Activated CD4-positive, alpha-beta T cell treated with anti-CD3 and anti-CD28 coated beads, Interleukin-2, amount 10 ng/mL, durations not matched to agents 24 days and 14 days (primary cell): ENCODE measurements at places on chromosomes 3 and 15.

- no peak overlapping the region for H3K27ac ChIP-seq
- H3K4me1 ChIP-seq: peaks cover 34% of the 10 kb centered on the region
- H3K27me3 ChIP-seq: peaks cover 38% of the 10 kb centered on the region
These were observed 216.1 kb downstream of the SV2B start for GRCh38 chr15:91316126-91316525.

DNA sequence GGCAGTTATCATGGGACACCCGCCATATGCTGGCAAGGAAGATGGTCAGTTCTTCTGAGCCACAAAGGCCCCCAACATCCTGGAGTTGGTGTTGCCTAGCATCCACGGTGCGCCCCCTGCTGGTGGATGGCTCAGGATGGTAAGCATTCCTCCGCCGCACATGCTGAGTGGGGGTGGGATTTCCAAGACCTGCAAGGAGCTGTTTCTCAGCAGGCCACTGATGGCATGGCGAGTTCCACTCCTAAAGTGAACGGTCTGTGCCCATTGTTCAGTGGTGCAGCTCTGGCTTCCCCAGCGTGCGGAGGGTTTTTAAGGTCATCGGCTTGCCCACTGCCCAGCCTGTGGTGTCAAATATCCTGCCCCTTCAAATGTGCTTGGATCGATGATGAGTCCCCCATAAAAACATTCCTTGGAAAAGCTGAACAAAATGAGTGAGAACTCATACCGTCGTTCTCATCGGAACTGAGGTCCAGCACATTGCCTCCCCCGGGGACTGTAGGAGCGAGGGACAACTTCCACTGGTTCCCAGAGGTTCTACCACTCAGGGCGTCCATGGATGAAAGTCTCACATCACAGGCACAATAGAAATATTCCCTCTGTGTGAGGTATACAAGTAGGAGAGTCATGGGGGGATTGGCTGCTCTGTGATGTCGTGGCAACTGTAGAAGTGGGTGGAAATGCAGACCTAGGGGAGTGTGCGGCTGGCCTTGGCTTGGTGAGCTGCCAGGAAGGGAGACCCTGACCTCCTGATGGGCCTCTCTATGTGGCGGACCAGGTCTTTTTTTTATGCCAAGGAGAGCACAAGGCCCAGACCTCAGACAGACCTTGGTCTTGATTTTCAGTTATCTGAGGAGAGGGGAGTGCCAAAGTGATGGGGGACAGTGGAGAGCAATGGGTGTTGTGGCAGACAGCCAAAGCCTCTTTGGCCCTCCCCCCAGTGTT, 102.0 kb downstream of the SNRPN start:
- peaks cover 78% of the 10 kb centered on the region for H3K36me3 ChIP-seq
- H3K4me3 ChIP-seq: no peak overlapping the region
- H3K4me1 ChIP-seq: no peaks in the 10 kb centered on the region
- DNase-seq: no peak
- H3K27ac ChIP-seq: no peak overlapping the region

DNA sequence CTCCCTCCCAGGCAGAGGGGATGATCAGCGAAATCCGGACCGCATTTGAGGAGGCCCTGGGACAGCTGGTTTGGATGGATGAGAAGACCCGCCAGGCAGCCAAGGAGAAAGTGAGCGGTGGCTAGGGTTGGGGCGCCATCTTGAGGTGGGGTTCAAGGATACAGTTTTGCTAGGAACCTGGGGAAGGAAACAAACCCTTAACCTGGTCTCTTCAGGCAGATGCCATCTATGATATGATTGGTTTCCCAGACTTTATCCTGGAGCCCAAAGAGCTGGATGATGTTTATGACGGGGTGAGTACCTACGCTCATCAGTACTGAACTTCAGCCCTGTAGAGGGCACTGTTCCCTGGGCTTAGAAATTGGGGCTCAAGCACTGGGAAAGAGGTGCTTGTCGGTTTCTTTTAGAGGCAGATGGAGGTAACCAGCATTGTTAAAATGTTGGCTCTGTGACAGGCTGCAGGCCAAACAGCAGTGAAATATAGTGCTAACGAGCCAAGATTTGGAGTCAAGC, 9.6 kb upstream of the PSMD2 start:
- H3K27ac ChIP-seq: no peak overlapping the region
- H3K4me3 ChIP-seq: no peak overlapping the region
- H3K27me3 ChIP-seq: peaks cover 15% of the 10 kb centered on the region
- DNase-seq: peak; percentile 89
- no peaks in the 10 kb centered on the region for H3K36me3 ChIP-seq

DNA sequence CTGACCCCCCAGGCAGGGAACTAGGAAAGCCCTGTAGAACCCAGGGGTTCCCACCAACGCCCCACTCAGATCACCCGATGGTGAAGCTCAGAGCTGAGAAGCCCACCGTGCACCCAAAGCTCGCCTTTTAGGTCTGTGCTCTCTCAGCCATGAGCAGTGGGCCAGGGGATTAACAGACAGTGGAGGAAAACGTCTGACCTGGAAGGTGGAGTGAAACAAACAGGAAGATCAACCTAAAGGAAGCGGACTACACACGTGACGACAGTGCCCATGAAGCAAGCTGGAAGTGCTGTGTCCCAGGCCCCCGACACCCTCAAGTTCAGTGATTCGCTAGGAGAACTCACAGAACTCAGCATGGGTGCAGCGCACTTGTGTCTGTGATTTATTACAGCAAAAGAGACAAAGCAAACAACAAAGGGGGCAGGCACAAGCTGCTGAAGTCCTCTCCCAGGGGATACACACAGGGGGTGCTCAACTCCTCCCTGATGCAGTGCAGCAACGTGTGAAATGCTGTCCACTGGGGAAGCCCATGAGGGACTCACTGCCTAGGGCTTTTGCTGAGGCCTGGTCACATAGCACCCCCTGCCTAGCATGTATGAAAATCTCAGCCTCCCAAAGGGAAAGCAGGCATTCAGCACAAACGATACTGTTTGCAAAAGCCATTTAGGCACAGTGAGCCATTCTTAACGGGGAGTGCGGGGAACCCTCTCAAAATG, 43.5 kb downstream of the CFAP92 start:
- H3K36me3 ChIP-seq: no peaks in the 10 kb centered on the region
- no peaks in the 10 kb centered on the region for H3K4me1 ChIP-seq
- no peak overlapping the region for H3K27ac ChIP-seq
- no peak overlapping the region for H3K4me3 ChIP-seq

GRCh38 chr3:57283334-57283733, 9.2 kb downstream of the ASB14 start:
- no peak overlapping the region for H3K4me3 ChIP-seq
- no peaks in the 10 kb centered on the region for H3K4me1 ChIP-seq
- H3K27me3 ChIP-seq: peaks cover 2% of the 10 kb centered on the region
- no peak overlapping the region for H3K27ac ChIP-seq

GRCh38 chr3:102081572-102082289, 232.4 kb downstream of the NFKBIZ start:
- no peak for DNase-seq
- no peak overlapping the region for H3K4me3 ChIP-seq
- peaks cover 30% of the 10 kb centered on the region for H3K4me1 ChIP-seq

DNA sequence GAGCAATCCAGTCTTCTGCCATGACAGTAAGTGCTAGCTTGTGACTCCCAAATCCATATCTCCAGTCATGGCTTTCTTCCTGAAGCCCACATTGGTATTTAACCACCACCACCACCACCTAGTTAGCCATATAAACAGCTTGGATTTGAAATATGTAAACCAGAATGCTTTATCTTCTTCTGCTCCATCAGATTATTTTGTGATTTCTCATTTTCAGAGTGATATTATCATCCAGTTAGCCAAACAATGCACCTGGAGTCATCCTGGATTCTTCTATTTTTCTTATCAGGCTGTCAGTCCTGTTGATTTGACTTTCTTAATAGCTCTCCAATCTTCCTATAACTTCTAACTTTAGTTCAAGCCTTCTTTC, 124.3 kb upstream of the PTX3 start:
- H3K4me3 ChIP-seq: no peak overlapping the region
- no peaks in the 10 kb centered on the region for H3K27me3 ChIP-seq
- no peak for DNase-seq
- H3K4me1 ChIP-seq: no peaks in the 10 kb centered on the region
- no peaks in the 10 kb centered on the region for H3K36me3 ChIP-seq

GRCh38 chr3:60013241-60013640, 963.4 kb upstream of the CFAP20DC start:
- no peak for DNase-seq
- no peaks in the 10 kb centered on the region for H3K27me3 ChIP-seq
- peaks cover 41% of the 10 kb centered on the region for H3K36me3 ChIP-seq
- peak overlapping the region; percentile 54 for H3K27ac ChIP-seq
- peak overlapping the region; percentile 36 for H3K4me3 ChIP-seq

DNA sequence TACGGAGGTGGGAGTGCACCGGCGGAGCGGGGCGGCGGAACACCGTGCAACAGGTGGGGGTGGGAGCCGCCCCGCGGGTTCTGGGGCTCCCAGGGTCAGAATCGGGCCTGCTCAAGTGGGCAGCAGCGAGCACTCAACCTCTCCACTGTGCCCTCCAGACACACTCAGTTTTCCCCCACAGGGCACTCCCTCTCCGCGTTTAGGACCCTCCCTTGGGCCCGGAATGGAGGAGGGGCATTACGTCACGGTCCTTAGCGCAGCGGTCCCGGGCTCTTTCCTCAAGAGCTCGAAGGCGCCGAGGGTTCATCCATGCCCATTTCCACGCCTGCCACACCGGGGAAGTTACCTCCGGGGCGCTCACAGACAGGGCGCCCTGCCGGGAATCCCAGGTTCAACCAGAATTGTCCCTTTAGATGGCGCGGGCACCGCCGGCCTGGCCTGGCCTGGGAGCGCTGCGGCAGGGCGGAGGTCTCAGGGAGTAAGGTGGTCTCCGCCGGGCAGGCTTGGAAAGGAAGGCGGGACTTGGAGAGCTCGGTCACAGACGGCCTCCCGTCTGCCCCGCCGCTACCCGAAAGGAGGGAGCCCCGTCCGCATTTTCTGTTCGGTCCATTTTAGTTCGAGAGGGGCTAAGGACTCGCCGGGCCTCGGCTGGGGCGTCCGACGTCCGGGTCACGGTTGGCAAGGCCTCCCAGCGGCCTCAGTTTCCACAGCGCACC, 5.1 kb downstream of the RNU6-1 start:
- peak; percentile 67 for DNase-seq
- peak overlapping the region; percentile 74 for H3K4me3 ChIP-seq
- peaks cover 80% of the 10 kb centered on the region for H3K27me3 ChIP-seq
- no peaks in the 10 kb centered on the region for H3K36me3 ChIP-seq
- peaks cover 29% of the 10 kb centered on the region for H3K4me1 ChIP-seq
- H3K27ac ChIP-seq: no peak overlapping the region

DNA sequence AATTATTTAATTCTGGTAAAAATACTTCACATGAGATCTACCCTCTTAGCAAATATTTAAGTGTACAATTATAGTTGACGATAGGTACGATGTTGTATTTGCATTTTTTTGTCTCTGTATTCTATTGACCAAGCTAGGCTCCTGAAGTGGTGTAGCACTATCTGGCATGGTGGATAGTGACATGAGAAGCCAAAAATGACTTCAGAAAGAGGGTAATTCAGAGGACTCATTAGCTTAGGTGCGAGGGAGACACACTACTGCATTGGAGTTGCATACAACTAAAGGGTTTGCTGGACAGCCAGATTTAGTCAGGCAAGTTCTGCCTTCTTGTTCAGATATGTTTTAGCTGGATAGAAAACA, 50.6 kb downstream of the KBTBD8 start:
- H3K4me3 ChIP-seq: no peak overlapping the region
- peaks cover 8% of the 10 kb centered on the region for H3K27me3 ChIP-seq
- no peak overlapping the region for H3K27ac ChIP-seq
- DNase-seq: no peak
- no peaks in the 10 kb centered on the region for H3K4me1 ChIP-seq
